ENCODE measurements at places on chromosomes 12 and 14.

DNA sequence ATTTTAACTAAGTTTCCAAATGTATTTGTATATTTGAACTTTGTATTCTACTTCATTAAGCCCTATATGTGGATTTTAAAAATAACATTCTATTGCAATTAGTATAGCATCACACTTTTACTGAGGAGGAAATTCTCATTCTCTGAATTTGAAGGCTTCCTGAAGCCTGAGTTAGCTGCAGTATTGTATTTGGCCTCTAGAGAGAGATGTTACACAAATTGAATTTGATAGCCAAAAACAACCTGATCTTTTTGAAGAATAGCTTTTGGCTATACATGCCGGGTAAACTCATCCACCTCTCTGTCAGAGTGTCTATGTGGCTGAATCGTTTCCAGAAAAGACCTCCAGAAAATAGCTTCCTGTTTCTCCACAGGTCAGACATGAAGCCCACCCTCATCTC is 316.5 kb upstream of the OR4E1 start:
- DNase-seq = no peak

DNA sequence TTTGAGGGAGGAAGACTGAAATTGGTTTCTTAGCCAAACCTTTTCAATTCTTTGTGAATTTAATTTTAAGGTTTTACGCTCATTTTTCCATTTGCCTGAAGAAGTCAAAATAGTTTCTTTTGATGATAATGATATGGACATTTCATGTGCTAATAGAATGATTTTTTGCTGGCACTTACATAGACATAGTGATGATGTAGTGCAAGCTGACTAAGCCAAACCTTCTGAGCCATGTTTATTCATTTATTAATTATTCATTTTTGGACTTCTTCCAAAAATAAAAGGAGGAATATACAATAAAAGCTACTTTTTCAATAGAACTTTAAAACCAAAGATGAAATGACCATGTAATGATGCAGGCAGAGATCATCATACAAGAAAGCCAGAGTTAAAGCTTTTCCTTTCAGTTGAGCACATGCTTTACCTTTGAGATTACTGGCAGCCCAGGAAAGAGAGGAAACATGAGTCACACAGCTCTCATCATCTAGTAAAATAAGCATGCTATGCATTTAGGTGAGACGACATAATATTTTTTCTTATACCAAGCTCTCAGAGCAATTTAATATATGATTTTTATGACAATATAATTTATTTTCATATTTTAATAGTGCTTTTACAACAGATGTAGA is 24.8 kb downstream of the KCNA1 start:
- DNase-seq = no peak

- DNase-seq = no peak
Measured at GRCh38 chr14:102668291-102668873, 75.9 kb downstream of the RCOR1 start.

DNA sequence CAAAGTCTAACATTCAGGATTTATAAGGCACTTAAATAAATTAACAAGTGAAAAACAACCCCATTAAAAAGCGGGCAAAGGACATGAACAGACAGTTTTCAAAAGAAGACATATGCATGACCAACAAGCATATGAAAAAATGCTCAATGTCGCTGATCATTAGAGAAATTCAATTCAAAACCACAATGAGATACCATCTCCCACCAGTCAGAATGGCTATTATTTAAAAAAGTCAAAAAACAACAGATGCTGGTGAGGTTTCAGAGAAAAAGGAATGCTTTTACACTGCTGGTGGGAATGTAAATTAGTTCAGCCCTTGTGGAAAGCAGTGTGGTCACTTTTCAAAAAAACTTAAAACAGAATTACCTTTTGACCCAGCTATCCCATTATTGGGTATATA is 60.7 kb upstream of the BDKRB2 start:
- no peak for DNase-seq

DNA sequence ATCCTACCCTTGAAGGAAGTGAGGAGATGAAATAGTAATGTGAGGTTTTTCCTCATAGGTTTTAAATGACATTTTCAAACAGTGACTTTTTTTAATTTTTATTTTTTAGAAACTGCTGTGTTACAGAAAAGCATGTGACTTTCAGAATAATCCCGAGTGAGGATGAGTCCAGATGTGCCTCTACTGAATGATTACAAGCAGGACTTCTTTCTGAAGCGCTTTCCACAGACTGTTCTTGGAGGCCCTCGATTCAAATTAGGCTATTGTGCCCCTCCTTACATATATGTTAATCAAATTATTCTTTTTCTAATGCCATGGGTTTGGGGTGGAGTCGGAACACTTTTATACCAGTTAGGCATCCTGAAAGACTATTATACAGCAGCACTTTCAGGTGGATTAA is 15.8 kb downstream of the PCNX4 start:
- DNase-seq = no peak
